Left renal pelvis (tissue), 4 donors: ENCODE measurements at places on chromosomes 4 and X.

DNA sequence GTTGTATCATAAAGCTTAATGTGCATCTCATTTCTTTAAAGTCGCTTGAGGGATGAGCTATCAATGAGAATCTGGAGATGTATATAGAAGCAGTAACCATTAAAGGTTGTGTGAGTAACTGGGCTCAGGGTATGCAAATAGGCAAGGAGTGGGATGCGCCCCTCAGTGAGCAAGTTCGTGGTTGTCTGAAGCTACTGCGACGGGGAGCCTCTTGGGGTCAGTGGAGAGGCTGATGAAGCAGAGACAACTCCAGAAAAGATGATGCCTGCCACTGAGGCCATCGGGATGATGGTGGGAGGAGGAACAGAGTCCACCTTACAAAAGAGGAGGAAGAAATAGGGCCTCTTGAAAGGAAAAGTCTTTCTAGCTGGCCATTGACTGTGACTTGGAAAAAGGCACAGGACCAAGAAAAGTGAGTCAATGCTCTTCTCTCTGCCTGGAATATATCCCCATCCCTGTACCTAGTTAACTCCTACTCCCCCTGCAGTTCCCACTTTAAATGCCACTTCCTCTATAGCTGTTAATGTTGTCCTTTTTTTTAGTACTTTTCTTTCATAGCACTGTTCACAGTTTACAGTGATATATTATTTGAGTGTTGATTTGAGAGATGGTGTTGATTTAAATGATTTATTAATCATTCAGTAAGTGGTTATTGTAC is 51.4 kb upstream of the LSM6 start:
- DNase-seq: no peak

- no peak for DNase-seq
Measured at GRCh38 chr4:138200236-138200590, 41.9 kb downstream of the SLC7A11 start.

DNA sequence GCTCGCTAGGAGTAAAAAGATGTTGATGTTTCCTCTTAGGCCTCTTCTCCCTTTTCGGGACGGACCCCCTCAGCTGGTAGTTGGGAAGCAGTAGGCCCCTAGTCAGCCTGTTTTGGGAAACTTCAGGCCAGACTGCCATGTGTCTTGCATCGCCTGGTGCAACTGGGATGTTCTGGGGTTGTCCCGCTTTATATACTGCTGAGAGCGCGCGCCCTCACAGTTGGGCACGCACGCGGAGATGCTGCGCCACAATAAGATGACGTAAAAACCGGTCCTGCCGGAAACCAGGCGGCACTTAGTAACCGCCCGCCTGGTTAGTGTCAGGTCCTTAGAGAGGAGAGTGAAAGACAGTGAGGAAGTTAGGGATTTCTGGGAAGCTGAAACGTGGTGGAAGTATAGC is 231.3 kb upstream of the CT83 start:
- no peak for DNase-seq

GRCh38 chr4:175051974-175052373 is 133.8 kb downstream of the ADAM29 start:
- no peak for DNase-seq

DNA sequence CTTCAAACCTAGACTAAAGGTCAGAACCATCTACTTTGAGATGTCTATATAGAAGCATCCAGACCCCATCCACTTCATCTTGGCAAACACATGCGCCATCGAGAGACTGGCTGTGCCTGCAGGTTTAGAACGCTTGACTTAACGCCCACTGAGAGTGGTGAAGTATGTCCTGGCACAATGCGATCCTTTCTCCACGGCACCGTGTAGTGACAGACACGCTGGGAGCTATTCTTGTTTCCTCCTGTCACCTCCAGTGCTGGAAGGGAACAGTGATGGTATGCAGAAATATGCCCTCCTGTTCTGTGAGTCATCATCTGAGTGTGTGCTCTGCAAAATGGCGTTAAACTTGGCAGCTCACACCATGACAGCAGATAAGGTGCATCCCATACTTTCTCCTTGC is 330.2 kb downstream of the NLGN4X start:
- DNase-seq: no peak

GRCh38 chrX:23228454-23228853 is 106.2 kb upstream of the PTCHD1 start:
- no peak for DNase-seq
